Daoy (cell line): ENCODE measurements at places on chromosomes 3 and 15. TPM values are rescaled to one million over a fixed set of nuclear protein-coding genes. Genes with fewer than 3 reads are reported as not detected.

Gene PLAAT1
- total RNA-seq, result 8.6 and 9.4 TPM in 2 replicates

Gene CKMT1B
- total RNA-seq, result 3.4 and 6.5 TPM in 2 replicates

DNA sequence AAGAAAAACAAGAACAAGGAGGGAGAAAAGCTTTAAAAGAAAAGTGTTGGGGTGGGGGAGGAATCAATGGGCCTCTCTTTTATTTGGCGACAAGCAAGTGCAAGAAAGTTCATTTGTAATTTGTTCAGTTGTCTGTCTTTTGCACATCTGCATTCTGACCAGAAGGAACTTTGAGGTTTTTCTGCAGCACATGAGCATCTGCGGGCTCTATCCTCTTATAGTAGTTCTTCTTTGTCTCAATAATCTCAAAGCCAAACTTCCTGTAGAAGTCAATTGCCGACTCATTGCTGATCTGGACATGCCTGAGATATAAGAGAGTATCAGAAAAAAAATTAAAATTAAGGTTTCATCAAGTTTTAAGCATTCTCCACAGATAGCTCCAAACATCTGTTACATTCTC lies 24.4 kb downstream of the NAA50 start:
- no peak for DNase-seq

DNA sequence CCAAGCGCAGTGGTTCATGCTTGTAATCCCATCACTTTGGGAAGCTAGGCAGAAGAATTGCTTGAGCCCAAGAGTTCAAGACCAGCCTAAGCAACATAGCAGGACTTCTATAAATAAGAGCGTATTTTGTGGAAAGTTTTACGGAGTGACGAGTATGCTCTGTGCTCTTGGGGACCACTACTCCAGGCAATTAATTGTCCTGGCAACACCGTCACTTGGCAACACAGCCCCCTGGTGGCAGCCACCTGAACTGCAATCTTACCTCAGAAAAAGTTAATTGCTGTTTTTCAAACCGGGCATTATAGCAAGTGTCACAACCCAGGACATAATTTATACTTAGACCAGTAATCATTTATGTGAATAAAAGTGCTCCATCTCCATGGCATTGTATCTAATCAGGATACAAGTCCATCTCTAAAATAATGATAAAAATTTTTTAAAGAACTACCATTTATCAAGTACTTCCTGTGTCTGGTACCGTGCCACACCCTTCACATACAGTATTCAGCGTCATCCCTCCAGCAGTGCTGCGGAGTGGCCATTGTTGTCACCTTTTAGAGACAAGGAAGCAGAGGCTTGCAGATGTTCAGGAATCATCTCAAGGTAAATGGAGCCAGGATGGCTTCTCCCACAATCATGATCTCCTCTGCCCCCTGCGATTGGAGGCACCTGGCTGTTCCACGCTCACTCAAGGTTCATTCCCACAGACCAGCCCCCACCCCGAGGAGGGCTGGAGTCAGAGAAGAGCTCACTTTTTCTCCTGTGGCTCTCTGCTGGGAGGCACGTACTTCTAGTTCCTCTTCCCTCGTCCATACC lies 34.5 kb downstream of the PLA2G4D start:
- peak; percentile 48 for DNase-seq

DNA sequence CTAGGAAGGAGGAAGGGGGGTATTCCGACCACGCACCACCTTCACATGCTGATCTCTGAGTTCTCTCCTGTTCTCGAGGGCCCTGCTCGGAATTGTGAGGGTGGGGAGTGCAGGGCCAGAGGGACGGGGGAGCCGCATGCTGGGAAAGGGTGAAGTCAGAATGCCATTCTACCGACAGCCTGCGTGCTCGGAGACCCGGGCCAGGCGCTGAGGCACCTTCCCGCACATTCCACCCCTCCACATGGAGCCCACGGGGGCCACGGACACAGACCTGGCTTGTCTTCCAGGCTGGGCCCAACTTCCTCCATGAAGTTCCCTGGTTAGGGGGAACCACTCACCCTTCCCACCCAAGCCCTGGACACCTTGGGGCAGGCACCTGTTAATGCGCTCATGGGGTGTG lies 28.7 kb upstream of the PIGZ start:
- DNase-seq, result no peak

Gene BOC
- total RNA-seq, result 4.4 and 5.0 TPM in 2 replicates

Gene RTP4
- total RNA-seq, result 2.0 and 5.2 TPM in 2 replicates

DNA sequence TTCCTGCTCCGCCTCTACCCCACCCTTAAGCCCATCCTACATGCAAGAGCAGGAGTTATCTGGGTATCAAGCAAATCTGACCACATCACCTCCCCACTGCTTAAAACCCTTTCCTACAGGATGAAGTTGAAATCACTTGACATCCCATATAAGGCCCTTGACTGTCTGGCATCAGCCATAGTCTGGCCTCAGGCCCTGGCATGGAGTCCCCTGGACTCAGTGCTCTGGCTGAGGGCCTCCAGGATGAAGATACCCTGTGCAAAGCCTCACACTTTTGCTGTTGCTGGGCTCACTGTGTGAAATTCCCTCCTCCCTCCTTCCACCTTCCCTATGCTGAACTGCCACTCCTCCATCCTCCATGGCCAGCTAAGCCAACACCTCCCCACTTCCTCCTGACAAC lies 65.2 kb upstream of the GLCE start:
- DNase-seq, result no peak

GRCh38 chr3:59866076-59866475 lies 816.3 kb upstream of the CFAP20DC start:
- DNase-seq, result no peak

GRCh38 chr15:57432141-57432741 lies 55.9 kb downstream of the CGNL1 start:
- no peak for DNase-seq

DNA sequence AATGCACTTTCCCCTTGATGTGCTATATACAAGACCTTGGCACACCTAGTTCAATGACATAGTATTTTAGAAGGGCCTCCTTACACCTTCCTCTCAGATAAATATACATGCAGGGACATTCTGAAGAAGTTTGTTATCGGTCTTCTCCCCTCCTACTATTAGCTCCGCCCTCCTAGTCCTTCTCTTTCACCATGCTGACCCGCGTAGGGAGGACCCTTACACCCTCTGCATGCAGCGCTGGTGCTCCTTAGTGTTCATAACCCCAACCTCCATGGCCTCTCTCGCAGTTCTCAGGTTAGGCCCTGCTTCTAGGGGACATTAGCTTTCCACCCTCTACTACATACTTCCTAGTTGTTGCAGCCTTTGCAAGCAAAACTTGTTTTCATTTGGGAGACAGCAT lies 146.4 kb downstream of the PGPEP1L start:
- DNase-seq, result no peak

DNA sequence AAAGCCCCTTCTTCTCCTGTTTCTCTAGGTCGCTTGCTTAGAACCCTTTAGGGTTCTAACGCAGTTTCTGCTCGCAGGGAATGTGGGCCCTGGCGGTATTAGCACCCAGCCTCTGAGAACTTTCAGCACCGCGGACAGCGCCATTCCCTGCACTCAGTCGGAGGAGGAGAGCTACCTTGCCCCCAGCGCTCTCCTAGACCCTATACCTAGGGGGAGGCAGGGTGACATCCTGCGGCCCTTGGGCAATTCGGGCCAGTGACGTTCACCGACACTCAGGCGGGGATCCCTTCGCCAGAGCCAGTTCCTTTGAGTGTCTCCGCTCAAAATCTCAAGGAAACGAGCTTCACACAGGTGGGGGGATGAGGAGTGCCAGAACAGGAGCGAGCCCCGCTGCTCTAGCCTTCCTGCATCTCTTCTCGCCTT lies 1.3 kb downstream of the SLC7A14 start:
- peak; percentile 85 for DNase-seq

Gene PLSCR2
- total RNA-seq, result not detected in 2 replicates

DNA sequence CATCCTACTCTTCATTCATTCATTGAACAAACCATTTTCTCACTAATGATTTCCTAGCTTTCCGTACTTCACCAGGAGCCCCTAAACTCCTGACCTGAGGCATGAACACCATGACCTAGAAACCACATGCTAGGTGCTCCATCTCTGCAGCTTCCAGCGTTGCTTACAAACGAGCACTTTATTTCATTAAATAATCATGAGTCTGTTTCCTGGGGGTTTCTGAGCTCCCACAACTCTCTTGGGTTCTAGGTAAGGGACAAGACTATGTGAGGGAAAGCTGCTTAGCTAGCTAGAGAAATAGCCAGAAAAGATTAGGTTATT lies 1.3 kb downstream of the MAP2K1 start:
- DNase-seq, result no peak

- peak; percentile 69 for DNase-seq
Observed at GRCh38 chr3:101868534-101869464, 19.5 kb downstream of the NFKBIZ start.

GRCh38 chr3:8854656-8855055 lies 85.2 kb upstream of the OXTR start:
- DNase-seq, result no peak

DNA sequence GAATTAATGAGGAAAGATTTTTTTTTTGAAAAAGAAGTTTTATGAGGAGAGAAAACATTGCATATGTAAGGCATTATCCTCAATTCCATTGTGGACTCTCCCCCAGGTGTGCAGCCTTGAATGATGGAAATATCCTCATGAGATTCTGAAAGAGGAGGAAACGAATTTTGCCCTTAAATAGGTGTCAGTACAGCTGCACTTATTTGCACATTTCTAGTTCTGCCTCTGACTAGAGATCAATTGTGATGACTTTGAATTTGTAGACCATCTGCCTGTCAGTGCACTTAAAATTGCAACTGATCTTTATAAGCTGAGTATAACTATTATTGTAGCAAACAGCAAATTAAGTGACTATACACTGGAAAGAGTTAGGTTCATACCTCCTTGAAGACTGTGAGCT lies 141.8 kb downstream of the UBE2E2 start:
- DNase-seq, result no peak

Gene PRR23C
- not detected in 2 replicates for total RNA-seq

- DNase-seq, result no peak
Observed at GRCh38 chr3:3801494-3801841, 2.2 kb downstream of the LRRN1 start.

Gene FRMD5
- 6.9 and 8.7 TPM in 2 replicates for total RNA-seq

- no peak for DNase-seq
Observed at GRCh38 chr3:139586420-139587017, 47.0 kb upstream of the RBP1 start.

- peak; percentile 79 for DNase-seq
Observed at GRCh38 chr3:179852142-179852905, 184.4 kb downstream of the PEX5L start.

DNA sequence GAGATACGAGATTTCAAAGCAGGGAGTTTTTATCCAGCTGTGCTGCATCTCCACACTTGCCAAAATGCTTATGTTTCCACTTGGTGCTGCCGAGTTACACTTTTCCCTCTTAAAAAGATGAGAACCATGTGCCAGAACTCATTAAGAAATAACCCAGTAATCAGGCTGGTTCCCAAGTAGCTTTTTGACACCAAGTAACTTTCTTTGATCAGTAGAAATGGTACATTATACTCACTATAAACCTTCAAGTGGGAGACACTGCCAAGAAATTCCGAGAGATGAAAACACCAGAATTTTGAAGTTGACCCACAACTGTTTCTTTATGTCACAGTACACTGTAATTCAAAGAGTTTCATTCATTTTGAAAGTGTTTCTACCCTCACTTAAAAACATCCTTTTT lies 164.6 kb upstream of the CCDC54 start:
- no peak for DNase-seq
